SK-N-DZ (cell line): ENCODE measurements at places on chromosomes 16 and 17.

GRCh38 chr16:84150926-84151325, 5.8 kb downstream of the DNAAF1 start:
- DNase-seq = no peak

DNA sequence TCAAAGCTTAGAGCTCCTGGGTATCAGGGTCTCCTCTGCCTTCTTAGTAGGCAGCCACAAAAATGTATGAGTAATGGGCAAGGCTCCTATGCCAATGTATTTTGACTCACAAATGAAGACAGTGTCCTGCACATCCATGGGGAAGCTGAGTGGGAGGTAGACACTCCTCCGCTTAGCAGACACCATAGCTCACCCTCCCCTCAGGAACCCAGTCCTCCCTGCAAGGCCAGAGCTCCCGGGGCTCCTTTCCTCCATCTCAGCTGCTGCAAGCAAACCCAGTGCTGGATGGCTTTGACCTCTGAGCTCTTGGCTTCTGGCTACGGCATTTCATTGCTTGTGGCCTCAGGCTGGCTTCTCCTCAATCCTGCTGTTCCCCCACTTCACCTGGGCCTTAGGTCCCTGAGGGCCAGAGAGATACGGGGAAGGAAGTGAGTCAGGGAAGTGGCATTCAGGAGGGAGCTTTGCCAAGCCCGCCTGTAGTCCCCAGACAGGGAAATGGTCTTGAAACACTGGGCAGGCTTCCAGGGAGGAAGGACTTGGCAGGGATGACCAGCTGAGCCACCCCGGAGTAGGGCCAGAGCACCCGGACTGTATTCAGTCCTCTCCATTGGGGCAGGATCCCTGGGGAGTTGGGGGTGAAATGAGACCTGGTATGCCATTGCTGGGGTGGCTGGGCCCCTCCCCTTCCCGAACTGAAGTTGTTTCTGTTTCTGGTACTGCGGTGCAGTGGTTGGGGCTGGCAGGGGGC, 4.5 kb downstream of the ABCC3 start:
- DNase-seq = no peak

DNA sequence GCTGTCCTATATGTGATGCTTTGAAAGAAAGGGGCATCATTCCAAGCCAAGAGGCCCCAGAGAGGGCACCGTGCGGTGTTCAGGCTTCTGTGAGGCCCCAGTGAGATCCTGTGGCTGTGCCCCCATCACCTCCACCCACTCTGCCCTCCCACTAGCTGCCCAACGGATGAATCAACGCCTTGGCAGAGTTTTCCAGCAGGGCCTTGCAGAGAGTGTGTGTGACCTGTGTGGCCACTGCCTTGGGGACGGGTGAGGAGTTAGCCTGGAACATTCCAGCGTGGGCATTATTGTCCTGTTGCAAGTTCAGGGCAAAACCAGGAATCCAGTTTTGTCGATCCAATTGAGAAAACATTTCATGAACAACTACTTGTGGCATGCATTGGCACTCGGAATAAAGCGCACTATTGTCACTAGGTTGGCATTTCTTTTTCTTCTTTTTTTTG, 53.7 kb downstream of the SF3B3 start:
- no peak for DNase-seq

DNA sequence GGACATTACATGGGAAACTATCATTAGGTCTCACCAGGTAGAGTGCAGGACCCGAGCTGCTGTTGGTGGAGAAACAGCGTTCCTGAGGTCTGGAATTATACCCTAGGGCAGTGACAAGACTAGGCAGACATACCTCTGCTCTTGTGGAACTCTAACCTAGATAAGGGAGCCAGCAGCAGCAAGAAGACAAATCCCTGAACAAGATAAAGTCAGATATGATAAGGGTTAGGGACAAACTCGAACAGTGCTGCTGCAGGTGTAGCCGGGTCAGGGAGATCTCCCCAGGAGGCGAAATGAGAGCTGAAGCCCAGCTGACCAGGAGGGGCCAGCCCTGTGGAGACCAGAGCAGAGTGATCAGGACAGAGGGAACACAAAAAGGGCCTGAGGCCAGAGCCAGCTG, 34.7 kb downstream of the ARSG start:
- no peak for DNase-seq

- peak; percentile 73 for DNase-seq
These were observed 108.0 kb upstream of the CIBAR2 start for GRCh38 chr16:85220125-85220839.

- no peak for DNase-seq
These were observed 7.9 kb upstream of the ELAC2 start for GRCh38 chr17:13025687-13026086.
